ENCODE measurements at places on chromosomes 1 and 21.

DNA sequence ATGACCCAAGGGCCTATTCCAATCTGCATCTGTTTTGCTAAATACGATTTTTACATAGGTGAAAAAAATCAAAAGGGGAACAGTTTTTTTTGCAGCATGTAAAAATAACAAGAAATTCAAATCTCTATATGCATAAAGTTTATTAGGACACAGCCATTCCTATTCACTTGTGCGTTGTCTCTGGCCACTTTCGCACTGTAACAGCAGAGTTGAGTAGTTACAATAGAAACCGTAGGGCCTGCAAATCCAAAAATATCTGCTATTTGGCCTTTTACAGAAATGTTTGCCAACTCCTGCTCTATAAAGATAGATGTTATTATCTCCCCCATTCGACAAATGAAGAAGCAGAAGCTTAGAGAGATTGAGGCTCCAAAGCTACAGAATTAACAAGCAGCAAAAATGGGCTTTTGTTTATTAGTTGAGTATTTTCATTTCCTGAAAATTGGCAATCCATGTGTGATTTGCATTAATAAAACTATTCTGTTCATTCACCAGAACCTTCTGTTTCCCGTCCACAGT is 5.5 kb downstream of the DYNLT5 start:
- DNase-seq, result no peak

- DNase-seq, result no peak
Observed at GRCh38 chr1:60866917-60867531, 215.3 kb upstream of the NFIA start.

DNA sequence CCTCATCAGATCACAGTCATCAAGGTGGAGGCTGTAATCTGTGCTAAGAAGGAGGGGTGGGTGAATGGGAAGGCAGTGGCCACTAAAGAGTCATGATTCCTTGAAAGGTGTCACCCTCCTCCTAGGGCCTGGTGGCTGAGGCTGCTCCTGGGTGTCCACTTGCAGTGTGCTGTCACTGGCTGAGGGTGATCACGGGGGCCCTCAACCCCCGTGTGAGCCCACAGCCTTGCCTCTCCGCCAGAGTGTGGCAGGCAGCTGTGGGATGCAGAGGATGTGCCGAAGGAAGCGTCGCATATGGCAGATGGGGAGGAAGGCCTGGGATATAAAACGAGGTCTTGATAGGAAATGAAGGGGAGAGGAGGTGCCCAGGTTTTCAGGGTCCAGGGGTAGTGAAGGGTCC is 476.5 kb downstream of the PTPRU start:
- no peak for DNase-seq

DNA sequence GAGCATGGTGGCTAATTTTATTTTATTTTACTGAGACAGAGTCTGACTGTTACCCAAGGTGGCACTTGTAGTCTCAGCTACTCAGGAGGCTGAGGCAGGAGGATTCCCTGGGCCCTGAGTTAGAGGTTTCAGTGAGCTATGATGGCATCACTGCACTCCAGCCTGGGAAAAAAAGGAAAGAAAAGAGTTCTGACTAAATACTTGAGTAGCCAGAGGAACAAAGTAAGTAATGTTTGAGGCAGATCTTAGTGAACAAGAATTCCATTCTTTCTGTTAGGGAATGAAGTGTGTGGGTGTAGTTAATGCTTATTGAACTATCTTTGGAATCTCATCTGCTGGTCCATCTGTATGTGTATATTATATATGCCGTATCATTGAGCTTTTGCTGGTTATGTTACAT is 13.1 kb upstream of the EVI5 start:
- DNase-seq, result peak; percentile 59

DNA sequence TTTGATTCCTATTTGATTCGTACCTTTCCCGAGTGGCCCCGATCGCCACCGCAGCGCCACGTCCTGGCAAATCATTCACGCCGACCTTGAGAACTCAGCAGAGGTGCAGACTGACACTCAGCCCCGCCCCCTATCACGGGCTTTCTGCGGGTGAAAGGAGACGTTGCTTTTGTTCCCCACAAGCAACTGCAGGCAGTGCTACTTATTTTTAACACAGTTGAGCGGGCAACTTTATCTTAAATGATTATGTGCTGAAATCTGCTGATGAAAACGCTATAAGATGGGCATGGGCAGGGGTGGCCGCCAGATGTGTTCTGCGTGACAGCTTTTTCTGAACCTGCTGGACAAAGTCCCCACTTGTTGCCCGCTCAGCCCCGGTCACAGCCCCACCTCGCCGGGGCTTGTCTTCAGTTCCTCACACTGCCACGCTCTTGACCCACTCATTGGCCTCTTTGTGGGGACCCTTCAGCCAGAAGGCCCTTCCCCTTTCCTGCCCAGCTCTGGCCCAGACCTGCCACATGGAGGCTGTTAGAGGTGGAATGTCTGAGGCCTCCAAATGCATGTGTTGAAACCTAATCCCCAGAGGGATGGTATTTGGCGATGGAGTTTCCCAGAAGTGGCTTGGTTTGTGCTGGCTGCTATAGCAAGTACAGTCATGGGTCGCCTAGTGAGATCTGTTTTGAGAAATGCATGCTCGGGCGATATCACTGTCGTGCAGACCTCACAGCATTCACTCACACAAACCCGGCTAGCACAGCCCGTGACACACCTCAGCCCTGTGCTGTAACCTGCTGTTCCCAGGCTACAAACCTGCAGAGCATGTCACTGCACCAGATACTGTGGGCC is 15.7 kb upstream of the PDXK start:
- DNase-seq, result peak; percentile 69

- DNase-seq, result no peak
Observed at GRCh38 chr1:173554541-173555250, 48.2 kb downstream of the SLC9C2 start.

DNA sequence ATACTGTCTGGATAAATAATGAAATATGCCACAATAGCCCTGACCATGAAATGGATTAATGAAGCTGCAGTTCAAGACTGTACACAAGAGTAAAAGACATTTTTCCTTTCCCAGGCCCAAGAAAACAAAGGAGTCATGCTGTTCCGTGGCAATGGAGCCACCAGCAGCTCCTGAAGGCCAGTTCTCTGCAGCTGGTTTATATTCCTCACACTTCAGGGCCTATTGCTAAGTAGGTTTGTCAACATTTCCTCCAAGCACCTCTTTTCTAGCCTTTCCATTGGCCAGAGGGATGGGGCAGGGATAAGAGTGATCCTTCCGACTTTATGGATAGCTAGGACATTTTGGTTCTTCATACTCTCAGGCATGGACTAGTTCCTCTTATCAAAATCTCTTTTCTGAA is 24.2 kb upstream of the RGL1 start:
- no peak for DNase-seq

DNA sequence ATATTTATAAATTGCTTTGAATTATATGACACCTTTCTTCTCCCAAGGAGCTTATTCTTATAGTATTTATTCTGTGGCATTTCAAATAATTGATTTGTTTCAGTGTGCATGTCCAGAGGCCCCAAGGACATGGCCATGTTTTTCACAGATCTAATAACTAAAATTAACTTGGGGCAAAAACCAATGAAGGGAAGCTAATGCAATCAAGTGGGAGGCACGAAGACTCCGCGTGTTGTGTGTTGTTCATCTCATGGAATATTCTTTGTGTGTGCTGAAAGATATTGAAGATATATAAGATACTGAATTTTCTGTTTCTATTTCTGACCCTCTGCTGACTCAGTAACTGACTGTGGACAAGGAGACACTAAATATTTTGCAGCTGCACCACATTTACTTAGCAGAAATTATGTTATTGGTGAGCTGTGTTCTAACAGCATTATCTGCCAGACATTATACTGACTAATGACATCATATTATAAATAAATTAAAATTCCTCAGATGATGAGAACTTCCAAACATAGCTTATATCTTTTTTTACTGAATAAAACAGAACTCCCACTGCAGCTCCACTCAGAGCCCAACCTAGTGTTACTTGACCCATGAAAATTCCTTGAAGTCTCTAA is 519.3 kb upstream of the CXADR start:
- peak; percentile 37 for DNase-seq

DNA sequence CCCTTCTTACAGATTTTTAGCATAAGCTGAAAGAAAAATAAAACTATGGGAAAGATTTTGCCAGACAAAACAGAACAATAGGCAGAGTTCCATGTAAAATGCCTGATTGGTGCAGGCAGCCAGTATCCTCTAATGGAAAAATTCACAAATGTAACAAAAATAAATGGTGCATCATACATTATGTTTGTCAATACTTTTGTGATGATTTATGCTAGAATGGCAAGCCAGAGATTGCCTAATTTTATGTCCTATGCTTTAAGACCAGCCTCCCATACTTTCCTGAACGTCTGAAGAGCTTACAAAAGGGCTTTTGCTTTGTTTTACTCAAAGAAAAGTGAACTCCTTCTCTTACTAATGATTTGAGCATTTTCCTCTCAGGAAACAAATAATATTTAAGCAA is 81.5 kb upstream of the KCNJ15 start:
- DNase-seq, result peak; percentile 55
